ENCODE measurements at places on chromosomes 12 and 14.

GRCh38 chr12:3604748-3605586 is 114.0 kb downstream of the PRMT8 start:
- peak; percentile 57 for DNase-seq

DNA sequence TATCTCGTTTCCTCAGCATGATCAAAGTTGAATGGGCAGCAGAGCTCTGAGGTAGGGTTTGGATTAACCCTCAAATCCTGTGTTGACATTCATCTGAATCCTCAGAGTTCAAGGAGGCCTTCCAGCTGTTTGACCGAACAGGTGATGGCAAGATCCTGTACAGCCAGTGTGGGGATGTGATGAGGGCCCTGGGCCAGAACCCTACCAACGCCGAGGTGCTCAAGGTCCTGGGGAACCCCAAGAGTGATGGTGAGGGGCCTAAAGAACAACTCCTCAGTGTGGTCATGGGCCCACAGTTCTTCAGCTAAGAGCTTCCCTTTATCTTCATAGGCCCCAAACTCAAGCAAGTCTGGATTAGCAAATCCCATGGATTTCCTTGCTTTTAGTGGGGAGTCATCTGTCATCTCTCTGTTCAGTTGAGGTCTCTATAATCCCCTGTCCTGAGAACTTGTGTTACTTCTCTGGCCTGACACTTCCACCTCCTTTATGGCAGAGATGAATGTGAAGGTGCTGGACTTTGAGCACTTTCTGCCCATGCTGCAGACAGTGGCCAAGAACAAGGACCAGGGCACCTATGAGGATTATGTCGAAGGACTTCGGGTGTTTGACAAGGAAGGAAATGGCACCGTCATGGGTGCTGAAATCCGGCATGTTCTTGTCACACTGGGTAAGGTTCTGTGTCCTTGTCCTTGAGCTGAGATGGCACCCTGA is 1.5 kb downstream of the MYL6 start:
- no peak for DNase-seq

DNA sequence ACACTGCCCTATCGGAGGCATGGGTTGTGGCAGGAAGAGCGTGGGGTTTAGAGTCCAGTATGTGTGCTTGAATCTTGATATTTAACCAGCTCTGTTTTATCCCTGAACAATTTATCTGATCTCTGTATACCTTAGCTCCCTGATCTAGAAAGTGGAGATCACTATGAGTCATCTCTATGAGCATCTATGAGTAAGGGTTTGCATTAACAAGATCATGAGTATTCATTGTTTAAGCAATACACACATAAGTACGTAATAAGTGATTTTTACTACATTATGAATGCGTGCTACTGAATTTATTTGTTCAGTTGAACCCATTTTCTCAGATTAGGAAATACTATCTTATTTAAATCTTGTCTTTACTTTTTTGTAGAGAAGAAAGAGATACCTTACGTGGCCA is 49.4 kb downstream of the GPATCH2L start:
- no peak for DNase-seq

DNA sequence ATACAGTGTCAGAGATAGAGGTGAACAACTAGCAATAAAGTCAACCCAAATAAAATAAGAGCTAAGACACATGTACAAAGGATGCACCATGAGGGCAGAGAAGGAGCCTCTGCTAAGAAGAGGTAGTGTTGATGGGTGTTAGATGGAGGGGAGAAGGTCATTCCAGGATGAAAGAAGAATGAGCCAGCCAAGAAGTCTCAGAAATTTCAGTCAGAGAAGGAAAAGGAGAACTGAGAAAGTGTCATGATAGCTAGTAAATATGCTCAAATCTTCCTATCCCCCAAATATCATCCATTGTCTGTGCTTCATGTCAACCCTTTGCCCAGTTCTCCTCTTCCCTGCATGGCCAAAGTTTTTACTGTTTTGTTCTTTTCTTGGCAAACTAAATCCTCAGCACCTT is 225.2 kb upstream of the BTG1 start:
- no peak for DNase-seq

DNA sequence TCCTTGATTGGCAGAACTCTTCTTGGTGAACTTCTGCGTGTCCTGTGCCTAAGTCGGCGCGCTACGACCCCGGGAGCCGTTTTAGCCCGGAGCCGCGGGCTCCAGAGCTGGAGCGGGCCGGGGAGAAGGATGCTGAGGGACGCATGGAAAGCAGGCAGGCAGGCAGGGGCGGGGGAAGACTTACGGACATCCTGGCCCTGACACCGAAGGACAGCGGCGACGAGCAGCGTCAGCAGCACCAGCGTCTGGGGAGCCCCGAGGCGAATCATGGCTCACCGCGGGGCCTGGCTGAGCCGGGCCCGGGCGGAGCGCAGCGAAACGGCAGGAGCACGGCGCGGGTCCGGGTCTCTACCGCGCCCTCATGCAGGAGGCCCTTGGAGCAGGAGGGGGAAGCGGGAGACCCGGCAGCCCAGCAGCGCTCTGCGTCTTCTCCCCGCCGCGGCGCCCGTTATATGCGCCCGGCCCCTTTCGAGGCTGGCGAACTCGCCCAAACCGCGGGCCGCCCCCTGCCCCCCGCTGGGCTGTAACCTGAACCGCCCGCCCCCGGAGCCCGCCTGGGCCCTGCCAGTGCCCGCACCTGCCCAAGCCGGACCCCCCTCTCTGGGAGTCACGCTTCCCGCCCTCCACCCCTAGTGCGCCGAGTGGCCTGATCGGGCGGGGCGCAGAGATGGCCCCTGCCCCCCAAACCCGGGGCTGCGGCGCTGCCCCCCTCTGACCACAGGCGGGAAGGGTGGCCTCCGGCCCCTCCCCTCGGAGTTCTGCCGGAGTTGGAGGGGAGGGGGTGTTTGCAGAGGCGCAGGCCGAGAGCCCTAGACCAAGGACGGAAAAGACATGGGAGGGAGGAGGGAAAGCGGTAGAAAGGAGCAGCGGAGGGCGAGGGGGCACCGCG is at the start of gene COL2A1:
TSS of gene COL2A1 (minus strand) at position 424 of the 889 bp plus-strand sequence. CDS start at position 269, 155 bp downstream.
- DNase-seq, result no peak

- DNase-seq, result no peak
Observed at GRCh38 chr14:60681271-60681670, 32.0 kb upstream of the SIX1 start.

- DNase-seq, result no peak
Observed at GRCh38 chr12:53232646-53233461, 845 bp upstream of the RARG start.

DNA sequence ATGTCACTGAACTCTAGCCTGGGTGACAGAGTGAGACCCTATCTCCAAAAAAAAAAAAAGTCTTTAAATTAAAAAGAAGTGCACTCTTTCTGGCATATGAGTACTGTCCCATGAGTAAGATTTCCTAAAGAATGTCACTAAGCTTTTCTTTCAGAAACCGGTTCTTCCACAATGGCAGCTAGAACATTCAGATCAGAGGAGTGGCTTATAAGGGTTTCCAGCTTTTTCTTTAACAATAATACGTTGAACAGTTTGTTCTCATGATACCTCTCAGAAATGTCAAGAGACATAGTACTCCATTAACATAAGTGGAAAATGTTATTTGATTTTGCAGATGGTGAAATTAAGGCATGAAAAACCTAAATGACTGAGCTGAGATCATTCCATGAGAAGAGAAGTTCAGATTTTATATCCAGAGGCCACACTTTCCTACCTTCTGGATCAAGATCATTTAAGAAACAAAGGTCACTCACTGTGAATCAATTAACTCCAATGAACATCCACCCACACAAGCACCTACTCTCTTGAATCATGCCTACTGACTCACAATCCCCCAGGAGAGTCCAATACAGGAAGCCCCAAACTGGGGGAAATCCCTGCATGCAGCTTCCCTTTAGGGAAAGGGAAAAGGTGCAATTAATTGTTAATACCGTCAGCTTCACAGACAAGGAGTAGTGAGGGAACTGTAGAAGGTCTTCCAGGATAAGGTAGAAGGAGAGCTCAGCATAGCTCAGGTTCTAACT is 86.9 kb downstream of the SPTSSA start:
- no peak for DNase-seq

GRCh38 chr12:118033323-118033722 is 16.8 kb downstream of the RFC5 start:
- no peak for DNase-seq

DNA sequence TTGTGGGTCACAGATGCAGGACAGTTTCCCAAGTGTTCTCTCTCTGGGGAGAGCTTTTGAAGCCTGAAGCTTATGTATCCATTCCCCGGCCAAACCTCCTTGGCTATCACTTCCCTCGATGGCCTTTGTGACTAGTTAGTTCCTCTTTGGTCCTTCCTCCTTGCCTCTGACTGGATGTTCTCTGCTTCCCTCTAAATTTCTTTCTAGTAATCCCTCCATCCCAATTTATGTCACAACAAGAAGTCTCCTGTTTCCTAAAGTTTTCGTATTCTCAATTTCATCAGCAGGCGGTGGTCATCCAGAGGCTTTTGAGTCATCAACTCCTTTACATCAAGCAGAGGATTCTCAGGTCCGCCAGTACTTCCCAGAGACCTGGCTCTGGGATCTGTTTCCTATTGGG is 27.5 kb downstream of the A2ML1 start:
- no peak for DNase-seq

DNA sequence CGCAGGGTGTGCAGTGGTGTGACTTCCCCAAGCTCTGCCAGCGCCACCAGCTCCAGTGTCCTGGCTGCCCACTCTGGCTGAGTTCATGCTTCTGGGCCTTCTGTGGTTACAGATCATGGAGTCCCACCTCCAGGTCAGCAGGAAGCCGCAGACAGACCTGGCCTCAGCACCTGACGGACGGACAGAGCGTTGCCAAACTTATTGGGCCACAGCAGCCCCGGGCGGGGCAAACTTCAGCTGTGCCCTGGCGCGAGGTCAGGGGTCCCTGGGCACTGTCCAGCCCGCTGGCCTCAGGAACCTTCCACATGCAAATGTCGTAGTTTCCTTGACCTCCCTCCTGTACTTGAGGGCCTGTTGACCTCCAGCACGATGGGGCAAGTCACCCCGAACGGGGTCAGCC is 11.2 kb downstream of the GPR132 start:
- no peak for DNase-seq

DNA sequence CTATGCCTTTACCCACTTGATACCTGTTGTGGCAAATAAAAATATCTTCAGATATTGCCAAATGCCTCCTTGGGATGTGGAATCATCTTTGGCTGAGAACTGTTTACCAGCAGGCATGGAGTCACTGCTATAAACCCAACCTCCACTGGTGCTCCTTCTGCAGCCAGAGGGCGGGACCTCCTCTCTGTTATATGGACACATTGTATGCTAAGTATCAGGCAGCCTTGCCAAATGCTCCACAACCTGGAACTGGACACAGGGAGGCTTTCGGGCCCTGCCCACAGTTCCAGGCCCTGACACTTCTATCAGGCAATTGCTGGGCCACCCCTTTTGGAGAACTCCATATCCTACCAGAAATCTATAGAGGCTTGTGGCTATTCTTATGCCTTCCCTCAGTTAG is 201.0 kb downstream of the TMX1 start:
- no peak for DNase-seq

DNA sequence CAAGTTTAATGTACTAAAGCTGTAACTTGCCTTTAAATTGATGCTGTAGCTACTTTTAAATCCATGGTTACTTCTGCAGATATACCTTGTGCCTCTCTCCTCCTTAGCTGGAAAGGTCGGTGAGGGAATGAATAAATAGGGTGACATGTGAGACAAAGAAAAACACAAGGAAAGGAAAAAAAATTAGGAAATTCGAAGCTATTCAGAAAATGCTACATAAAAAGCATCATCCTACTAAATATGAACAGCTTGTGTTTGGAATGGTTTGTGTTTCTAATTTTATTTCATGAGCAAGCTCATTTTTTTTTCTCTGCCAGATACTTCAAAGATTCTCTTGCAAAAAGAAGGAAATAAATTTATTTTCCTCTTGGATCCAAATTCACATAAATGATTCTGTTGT is 186.3 kb upstream of the NUDT4 start:
- no peak for DNase-seq

GRCh38 chr14:45039390-45039789 is 44.5 kb upstream of the PRPF39 start:
- DNase-seq, result no peak

DNA sequence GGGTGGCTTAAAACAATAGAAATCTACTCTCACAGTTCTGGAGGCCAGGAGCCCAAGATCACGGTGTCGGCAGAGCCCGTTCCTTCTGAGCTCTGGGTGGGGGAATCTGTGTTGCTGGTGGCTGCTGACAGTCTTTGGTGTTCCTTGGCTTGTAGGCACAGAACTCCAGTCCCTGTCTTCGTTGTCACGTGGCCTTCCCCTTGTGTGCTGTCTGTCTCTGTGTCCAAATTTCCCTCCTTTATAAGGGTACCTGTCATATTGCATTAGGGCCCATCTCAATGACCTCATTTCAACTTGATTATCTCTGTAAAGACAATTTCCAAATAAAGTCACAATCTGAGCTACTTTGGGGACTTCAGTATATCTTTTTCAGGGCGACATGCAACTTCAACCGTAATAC is 81.6 kb downstream of the CCDC92 start:
- DNase-seq, result no peak

- DNase-seq, result no peak
Observed at GRCh38 chr14:99136401-99136800, 135.6 kb downstream of the BCL11B start.

DNA sequence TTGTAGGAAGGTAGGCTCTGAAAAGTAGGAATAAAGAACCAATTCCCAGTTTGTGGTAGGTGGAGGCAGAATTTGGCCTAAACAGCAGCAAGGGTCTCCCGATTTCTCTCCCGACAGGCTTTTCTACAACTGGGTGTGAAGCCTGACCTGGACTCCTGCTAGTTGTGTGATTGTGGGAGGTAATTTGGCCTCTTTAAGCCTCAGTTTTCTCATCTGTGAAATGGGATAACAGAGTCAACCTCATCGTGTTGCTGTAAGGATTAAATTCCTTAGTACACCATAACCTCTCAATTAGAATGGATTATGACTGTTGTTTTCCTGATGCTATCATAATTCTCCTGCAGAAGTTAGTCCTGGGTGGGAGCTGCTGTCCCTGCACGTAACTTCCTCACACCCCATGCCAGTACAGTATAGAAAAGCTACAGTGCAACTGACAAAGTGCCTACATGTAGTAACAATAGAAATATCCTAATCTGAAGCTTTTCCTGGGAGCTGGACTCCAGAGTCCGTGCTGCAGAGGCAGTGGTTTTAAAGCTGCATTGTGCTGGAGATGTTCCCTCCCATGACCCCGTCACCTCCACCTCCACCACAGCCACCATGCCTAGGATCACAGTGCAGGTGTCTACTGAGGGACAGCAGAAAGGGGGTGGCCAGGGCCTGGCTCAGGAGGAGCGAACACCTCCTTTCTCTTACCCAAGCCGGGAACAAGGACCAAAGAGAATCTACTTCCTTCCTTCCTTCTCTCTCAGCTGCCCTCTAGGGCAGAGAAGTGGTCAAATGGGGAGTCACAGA is 76.5 kb downstream of the FBXL14 start:
- DNase-seq, result no peak
